ENCODE measurements at places on chromosomes 1 and 21.

DNA sequence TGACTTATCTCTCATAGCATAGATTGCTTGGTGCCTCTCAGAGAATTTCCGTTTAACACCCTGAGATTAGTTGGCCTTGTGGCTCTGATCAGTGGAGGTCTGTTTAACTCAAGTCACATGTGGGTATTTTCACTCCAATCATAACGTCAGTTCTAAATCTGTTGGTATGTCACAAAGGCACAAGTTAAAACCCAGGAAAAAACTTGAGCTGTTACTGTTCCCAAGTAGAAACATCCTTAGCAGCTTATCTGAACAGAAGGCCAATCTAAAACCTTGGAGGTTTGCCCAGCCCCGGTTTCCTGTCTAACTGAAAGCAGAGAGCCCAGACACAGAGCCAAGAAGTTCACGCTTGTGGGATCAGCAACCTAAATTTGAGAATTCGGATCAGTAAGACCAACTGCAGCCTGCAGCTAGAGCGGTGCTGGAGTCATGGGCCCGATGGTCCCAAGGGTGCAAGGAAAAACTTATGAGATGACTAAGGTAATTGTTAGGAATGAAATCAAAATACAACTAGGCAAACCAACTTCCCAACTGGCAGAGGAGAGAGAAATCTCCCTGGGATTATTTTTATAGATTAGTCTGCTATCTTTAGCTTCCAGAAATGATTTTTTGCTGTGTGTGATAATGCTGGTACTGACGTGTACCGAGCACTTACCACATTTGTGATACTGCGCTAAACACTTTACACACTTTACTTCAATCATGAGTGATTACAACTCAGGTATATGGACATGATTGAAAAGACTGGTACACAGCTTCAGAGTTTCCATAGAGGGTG, 90.2 kb upstream of the C1orf21 start:
- DNase-seq = no peak

DNA sequence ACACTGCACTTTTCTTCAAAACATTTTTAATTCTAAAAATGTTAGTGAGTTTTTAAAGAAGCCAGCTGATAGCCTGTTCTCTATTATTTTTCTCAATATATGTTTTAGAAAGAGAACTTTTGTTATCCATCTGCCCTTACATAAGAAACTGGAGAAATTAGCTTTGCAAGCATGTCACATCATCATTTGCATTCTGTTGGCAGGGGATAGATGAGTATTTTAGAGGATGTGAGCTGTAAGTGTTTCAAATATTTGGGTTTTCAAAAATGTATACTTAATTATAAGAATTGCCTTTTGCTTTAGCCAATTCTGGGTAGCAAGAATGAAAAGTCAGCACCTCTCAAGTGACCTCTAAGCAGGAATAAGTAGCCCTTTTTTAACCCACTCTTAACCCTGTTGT, 7.4 kb downstream of the NFIA start:
- DNase-seq = no peak

- DNase-seq = no peak
These were observed 20.3 kb downstream of the ZMYM4 start for GRCh38 chr1:35288761-35289160.

- no peak for DNase-seq
These were observed 35.4 kb upstream of the COL24A1 start for GRCh38 chr1:86191958-86192357.

GRCh38 chr1:8879922-8880676, 1.6 kb upstream of the ENO1 start:
- peak; percentile 76 for DNase-seq

- no peak for DNase-seq
These were observed 59.1 kb downstream of the PLXNA2 start for GRCh38 chr1:208184966-208185654.

GRCh38 chr1:242017580-242018233, 18.8 kb upstream of the MAP1LC3C start:
- DNase-seq = peak; percentile 52

GRCh38 chr21:38322311-38322950, 65.6 kb downstream of the KCNJ15 start:
- no peak for DNase-seq

DNA sequence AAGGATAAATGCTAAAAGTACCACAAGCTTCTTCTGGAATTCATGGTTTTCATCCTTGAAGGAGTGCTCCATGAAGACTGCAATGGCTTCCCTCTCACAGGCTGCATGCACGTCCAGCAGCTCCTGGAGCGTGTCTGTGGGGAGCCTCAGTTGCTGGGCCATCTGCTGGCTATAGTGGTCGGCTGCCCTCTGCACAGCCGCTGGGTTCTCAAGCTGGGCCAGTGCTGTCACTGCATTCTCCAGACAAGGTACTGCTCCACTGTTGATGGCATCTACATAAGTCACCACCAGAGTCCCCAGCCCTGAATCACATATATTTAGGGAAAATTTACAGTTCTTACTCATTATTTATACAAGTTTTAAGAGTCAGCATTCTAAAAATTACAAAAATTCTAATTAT, 8.7 kb downstream of the GBP4 start:
- no peak for DNase-seq

DNA sequence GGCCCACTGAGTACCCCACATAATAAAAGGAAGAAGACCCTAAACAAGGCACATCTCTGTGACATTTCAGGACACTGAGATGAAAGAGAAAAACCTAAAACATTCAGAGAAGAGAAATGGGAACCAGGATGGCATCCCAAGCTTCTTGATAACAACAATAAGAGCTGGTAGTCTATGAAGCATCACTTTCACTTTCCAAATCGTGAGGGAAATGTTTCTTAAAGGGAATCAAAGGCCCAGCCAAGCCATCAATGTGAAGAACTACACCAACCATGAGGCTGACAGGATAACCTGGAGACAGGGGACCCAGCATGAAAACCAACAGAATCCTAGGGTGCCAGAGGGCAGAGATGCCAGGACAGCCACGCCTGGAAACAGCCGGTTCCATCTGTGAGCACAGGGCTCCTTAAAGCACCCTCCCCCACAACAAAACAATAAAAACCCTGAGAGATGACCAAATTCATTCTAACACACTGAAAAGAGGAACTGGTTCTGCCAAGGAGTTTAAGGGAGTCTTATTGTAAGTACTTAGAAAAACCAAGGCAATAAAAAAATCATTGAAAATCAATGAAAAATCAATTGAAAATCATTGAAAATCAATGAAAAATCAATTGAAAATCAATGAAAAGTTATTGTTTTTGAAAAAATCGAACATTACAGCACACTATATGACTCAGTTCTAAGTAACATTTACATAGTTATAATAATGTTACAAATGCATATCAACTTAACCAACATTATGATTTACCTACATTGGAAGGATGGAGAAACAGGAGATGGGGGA, 141.5 kb upstream of the ERG start:
- DNase-seq = no peak

DNA sequence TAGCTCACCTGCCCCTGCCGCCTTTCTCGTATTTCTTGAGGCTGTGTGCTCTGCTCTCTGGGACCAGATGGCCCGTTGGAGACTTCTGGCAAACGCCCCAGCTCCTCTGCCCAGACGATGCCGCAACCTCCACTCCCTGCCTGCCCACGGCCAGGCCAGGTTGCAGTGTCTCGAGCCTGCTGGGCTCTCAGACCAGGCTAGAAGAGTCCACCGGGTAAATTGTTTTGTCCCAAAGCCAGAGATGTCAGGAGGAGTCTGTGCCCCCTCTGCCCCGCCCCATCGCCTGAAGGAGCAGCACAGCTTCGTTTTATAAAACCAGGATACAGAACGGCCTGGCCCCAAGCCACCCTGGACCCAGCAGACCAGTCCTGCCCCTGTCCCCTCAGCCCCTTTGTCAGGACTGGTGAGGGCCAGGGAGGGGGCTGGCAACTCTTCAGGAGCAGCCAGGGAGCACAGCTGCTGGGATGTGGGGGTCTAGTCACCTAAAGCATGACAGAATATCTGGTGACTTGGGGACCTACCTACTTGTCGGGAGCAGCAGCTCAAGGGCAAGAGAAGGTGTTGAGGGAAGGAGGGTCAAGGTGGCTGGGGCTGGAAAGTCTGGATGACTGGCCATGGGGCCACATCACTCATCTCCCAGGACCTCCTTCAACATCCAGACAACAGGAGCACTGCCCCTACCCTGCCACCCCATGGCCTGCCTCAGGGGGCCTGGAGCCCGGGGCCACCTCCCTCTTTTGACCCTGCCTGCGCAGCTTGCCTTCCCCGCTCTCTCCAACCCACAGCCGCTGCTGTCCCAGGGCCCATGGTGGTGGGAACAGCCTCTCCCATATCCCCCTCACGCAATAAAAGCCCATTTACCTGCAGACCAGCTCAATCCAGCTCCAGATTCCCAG, 33.9 kb upstream of the LBR start:
- DNase-seq = no peak

GRCh38 chr1:199067483-199067882, 428.6 kb downstream of the PTPRC start:
- DNase-seq = no peak

DNA sequence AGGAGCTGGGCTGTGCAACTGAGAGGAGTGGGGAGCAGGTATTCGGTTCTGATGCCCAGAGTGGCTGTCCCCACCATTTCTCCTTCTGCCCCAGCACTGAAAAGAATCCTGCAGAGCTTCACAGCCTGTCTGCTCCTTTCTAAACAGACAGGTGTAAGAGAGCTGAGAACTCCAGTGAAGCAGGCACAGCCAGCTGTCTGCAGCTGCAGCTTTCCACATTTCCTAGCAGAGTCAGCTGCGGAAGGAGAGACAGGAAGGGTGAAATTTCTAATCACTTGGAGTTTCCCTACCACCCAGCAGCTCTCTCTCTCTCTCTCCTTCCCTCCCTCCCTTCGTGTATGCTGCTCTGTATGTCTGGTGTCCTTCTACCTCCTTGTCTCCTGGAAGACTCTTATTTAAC, 40.5 kb upstream of the GJB5 start:
- DNase-seq = no peak

DNA sequence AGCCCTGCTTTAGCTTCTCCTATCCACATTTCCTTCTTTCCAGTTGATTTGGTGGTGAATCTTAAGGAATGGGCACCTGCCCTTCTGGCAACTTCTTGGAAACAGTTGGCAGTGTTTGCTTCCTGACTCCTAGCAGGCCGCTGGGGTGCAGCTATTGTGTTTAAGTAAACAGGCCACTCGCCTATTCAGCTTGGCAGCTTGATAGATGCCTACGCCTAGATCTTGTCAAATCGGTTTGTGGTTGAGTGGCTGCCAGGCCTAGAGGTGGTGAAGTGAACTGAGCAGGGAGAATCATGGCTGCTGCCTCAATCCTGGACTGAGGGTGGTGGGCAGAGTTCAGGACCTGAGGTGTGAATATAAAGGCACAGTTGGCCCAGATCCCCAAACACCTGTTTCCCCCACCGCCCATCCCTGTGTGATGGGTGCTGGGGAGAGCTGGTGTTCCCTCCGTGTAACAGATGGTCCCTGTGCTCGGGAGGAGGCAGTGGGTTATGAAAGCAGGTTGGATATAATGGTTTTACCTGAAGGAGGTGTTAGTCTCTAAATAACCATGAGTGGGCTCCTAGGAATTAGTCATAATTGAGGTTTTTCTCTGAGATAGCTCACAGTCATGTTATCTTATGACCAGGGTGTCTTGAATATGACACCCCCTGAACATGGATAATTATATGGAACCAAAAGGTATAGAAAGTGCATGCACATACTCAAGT, 940 bp upstream of the PLA2G2C start:
- peak; percentile 35 for DNase-seq

GRCh38 chr1:204143276-204144041, 8.4 kb downstream of the ETNK2 start:
- DNase-seq = no peak

DNA sequence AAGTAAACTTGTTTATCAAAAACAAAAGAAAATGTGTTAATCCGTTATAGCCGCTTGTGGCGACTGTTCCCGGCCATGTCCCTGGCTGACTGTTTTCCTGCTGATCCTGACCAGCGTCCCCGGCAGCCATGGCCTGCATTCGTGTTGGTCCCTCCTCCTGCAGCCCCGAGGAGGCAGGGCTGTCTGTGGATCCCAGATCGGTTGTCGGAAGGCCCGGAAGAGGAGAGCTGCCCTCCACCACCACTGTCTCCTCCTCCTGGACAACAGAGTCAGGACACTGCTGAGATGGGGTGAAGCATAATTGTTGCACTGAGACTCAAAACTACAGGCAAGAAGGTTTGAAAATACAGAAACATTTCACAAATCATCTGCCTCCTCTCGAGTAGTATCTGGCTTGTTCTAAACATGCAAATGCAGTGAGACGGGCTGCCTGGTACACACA, 3.6 kb upstream of the MXRA8 start:
- no peak for DNase-seq

DNA sequence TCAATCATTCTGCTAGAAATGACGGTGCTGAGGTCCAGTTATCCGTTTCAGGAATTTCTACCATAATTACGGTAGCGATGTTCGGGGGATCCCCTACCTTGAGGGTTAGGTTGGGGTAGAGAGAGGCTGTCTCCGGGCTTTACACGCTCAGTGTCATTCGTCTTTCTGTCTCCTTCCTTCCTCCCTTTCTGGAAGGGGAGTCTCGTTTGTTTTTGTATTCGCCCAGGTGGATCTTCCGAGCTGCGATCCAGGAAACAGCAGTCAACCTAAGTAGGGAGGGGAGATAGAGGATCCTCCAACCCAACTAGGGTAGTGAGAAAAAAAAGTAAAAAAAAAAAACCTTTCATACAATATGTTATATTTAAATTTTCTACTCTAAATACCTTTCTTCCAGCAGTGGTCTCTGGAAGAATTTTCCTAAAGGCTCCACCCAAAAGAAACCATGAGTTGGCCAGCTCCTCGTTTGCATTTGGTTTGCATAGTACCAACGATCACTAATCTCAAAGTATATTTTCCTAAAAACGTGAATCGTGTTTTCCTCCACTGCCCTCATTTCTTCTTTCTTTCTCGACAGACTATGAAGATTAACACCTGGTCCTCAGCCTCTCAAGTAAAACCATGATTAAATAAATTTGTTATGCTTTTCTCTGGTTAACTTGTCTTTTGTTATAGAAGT, 611 bp upstream of the PIK3C2B start:
- DNase-seq = no peak

GRCh38 chr21:37226041-37226920, 40.9 kb downstream of the VPS26C start:
- no peak for DNase-seq

GRCh38 chr1:150552128-150552910, 3.1 kb downstream of the ADAMTSL4 start:
- no peak for DNase-seq

DNA sequence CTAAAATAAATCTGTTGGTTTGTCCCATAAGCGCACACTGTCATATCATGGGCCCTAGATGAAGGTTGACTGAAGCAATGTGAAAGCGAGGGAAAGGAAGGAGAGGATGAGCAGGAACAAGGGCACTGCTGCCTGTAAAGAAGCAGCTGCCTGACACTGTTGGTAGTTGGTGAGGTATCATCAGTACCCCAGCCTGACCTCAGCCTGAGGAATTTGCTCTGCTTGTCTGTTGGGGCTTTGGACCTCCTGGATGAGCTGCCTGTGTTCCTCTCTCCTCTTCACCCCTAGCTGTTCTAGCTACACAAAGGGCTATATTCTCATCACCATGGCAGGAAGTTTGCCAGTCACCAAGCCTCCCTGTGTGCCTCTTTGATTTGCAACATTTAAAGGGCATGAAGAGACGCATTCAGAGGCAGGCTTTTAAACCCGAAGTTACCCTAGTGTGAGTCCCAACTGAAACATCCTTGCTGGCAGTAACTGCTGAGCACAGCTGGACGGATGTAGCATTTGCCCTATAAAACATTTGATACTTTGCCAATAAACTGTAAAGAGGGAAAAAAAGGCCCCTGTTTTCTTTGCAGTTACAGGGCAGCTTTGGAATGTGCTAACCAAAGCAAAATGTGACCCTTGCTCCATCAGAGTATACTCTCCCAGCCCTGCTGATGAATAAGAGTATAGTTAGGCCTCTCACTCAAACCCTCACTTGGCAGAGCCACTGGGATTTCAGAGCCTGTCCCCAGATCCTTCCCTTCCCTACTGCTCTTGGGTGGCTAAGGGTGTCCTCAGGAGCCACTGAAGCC, 22.2 kb upstream of the SPATA6 start:
- DNase-seq = no peak

Data from activated CD8-positive, alpha-beta T cell treated with anti-CD3 and anti-CD28 coated beads, Interleukin-2, amount 10 ng/mL, durations not matched to agents 7 days and 5 days (primary cell).